Vagina (tissue), 2 donors: ENCODE measurements at places on chromosomes 7 and 10.
A peak's percentile ranks its signal among the peaks of the same experiment; 100 is the strongest.

DNA sequence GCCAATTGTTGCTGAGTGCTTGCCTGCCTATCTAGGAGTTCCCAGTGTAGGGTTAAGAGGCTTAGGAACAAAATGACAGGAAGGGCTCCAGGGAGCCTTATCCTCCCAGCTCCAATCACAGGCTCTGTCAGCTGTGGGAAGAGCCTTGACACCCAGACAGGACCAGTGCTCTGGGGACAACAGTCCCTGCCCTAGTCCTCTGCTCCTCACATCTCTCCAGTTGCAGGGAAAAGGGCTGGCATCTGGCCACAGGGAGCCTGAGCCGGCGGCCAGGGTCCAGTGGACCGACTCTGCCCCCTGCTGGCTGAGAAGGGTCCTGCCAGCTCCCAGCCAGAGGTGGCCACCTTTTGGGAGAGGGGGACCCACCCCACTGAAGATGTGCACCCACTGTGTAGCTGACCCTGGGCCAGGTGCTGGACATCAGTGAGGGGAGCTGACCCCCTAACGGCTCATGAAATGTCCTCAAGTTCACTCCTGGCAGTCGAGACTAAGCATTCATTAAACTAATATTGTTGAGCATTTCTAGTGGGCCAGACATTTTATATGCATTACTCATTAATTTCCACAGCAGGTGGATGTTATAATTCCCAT, 17.6 kb downstream of the DNAJB12 start:
- peaks cover 61% of the 10 kb centered on the region for H3K4me1 ChIP-seq
- peak overlapping the region; percentile 75 for H3K27ac ChIP-seq
- H3K4me3 ChIP-seq: no peak overlapping the region
- no peaks in the 10 kb centered on the region for H3K27me3 ChIP-seq
- no peak for DNase-seq

GRCh38 chr7:44284216-44284615, 41.2 kb downstream of the CAMK2B start:
- no peak overlapping the region for H3K4me3 ChIP-seq
- DNase-seq: no peak
- no peaks in the 10 kb centered on the region for H3K27me3 ChIP-seq
- no peaks in the 10 kb centered on the region for H3K36me3 ChIP-seq
- H3K4me1 ChIP-seq: no peaks in the 10 kb centered on the region
- H3K27ac ChIP-seq: no peak overlapping the region

GRCh38 chr7:130543487-130544010, 51.7 kb downstream of the MEST start:
- DNase-seq: no peak
- peaks cover 4% of the 10 kb centered on the region for H3K36me3 ChIP-seq
- no peaks in the 10 kb centered on the region for H3K4me1 ChIP-seq
- no peak overlapping the region for H3K4me3 ChIP-seq
- H3K27me3 ChIP-seq: no peaks in the 10 kb centered on the region
- H3K27ac ChIP-seq: no peak overlapping the region

GRCh38 chr10:80462299-80462980, 8.3 kb downstream of the TSPAN14 start:
- no peaks in the 10 kb centered on the region for H3K27me3 ChIP-seq
- peak overlapping the region; percentile 89 for H3K27ac ChIP-seq
- H3K4me3 ChIP-seq: no peak overlapping the region
- DNase-seq: no peak

DNA sequence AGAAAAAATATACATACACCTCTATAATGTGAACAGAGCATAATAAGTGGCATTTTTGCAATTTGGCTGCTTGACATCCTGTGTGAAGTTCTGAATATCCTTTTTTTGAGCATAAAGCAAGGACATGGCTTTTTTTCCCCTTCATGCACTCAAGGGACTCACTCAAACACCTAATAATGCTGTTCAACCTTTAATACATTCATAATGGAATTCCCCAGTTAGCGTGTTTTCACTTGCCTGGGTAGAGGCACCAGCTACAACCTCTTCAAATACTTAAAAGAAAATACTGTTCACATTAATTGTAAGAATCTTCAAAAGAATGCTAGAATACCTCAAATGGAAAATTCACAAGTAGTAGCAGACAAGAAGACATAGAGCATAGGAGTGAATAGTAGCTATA, 316.8 kb downstream of the PCDH15 start:
- H3K27me3 ChIP-seq: no peaks in the 10 kb centered on the region
- no peaks in the 10 kb centered on the region for H3K36me3 ChIP-seq
- no peak overlapping the region for H3K4me3 ChIP-seq
- no peak overlapping the region for H3K27ac ChIP-seq
- DNase-seq: no peak

DNA sequence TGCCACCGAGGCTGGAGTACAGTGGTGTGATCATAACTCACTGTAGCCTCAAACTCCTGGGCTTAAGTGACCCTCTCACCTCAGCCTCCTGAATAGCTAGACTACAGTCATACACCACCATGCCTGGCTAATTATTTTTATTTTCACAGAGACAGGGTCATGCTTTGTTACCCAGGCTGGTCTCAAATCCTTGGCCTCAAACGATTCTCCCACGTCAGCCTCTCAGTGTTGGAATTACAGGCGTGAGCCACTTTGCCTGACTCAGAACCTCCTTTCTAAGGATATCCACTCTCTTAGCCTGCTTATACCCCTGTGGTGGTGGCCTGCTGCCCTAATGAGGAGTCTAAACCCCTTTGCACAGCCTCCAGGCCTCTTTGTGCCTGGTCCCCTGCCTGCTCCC, 4.2 kb upstream of the IGFBP1 start:
- no peak overlapping the region for H3K27ac ChIP-seq
- no peaks in the 10 kb centered on the region for H3K27me3 ChIP-seq
- DNase-seq: no peak

DNA sequence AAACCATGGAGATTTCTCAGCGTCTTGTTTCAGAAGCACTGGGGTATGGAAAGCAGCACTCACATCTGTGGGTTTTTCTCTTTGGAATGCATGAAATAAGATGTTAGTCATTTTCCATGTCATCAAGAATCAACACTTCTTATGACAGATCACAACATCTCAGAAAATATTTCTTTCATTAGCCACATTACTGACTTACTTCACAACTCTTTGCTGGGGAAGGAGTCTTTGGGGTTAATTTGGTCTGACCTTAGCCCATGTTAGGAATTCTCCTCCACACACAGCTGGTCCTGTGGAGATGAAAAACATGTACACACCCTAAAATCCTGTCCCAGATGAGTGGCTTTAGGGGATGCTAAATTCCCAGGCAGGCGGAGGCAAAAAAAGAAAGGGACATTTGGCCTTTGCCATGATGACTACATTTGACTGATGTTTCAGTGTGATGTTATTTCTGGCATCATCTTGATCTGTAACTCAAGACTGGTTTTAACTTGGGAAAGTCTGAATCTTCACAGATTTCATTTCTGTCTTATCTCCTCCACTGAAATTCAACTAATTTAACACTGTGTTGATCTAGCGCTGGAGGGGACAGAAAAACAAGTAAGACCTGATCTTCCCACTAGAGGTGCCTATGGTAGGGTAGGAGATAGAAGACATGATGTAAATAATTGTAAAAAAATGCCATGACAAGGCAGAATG, 363.2 kb downstream of the PRPF18 start:
- no peaks in the 10 kb centered on the region for H3K27me3 ChIP-seq

DNA sequence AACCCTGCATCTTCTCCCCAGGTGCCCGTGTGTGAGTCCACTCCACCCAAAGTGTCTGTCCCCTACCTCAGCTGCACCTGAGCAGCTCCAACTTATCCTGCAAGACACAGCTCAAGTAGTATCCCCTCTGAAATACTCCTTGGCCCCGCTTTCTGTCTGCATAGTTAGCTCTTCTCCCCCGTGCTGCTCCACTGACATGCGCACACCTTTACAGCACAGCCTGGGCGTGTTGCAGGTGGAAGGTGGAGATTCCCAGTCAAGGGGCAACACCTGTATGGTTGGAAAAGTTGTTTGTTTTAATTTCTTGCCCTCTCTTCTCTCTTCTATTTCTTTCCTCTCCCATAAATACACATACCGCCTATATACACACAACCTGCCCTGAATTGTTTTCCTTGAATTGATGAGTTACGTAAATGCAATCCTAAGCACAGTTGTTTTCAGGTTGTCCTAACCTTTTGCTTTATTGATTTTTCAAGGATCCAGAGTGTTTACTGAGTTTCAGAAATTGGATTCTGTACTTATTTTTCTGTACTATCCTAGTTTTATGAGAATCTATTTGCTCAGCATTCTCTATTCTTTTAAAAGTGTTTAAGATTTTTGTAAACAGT, 14.9 kb downstream of the MET start:
- H3K27ac ChIP-seq: no peak overlapping the region
- H3K4me1 ChIP-seq: peaks cover 5% of the 10 kb centered on the region
- no peaks in the 10 kb centered on the region for H3K27me3 ChIP-seq
- H3K36me3 ChIP-seq: no peaks in the 10 kb centered on the region

GRCh38 chr7:155323001-155323638, 25.4 kb downstream of the INSIG1 start:
- DNase-seq: no peak
- no peak overlapping the region for H3K27ac ChIP-seq
- H3K4me1 ChIP-seq: no peaks in the 10 kb centered on the region
- H3K4me3 ChIP-seq: no peak overlapping the region

- H3K36me3 ChIP-seq: no peaks in the 10 kb centered on the region
- no peak overlapping the region for H3K4me3 ChIP-seq
- H3K27me3 ChIP-seq: no peaks in the 10 kb centered on the region
- peaks cover 35% of the 10 kb centered on the region for H3K4me1 ChIP-seq
- DNase-seq: no peak
Measured at GRCh38 chr10:5668429-5668828, 2.0 kb upstream of the ASB13 start.

- H3K36me3 ChIP-seq: no peaks in the 10 kb centered on the region
- no peak overlapping the region for H3K4me3 ChIP-seq
- no peak overlapping the region for H3K27ac ChIP-seq
- no peak for DNase-seq
- H3K27me3 ChIP-seq: no peaks in the 10 kb centered on the region
Measured at GRCh38 chr7:47832105-47832715, 116.1 kb downstream of the PKD1L1 start.

DNA sequence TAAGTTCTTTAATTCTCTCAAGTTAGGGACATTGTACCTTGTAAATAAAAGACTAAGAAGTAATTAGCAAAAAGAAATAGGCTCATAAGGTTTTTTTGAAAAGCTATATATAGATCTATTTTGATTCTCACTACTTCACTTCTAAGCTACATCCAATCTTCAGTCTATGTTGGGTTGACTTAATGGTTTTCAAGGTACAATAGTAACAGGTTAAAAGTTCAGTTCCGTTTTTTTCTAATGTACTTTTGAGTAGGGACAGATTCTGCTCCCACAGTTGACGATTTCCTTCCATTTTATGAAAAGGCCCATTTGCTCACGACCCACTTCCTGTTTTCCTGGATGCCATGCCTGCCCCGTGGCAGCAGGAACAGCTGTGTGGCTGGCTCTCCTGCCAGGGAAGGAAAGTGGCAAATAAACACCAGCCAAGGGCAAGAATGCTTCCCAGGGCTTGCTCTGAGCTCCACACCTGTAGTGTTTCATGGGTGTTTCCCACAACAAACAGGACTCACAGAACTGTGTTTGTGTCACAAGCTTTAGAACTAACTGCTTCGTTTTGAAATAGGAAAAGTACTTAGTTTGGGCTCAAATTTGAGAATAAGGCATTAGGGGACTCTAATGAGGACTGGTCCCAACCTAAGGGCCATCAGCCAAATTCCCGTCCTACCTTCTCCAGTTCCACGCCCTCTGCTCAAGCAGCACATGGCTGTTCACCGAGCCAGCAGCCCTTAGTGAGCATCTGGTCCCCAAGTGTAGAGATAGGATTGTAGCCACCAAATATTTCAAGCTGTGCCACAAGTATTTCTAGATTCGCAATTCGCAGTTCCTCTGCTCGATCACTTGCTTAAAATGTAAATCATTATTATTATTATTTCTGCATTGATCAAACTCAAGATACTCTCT, 240.7 kb downstream of the COBL start:
- H3K36me3 ChIP-seq: no peaks in the 10 kb centered on the region
- peaks cover 8% of the 10 kb centered on the region for H3K4me1 ChIP-seq
- DNase-seq: no peak
- no peak overlapping the region for H3K27ac ChIP-seq
- no peaks in the 10 kb centered on the region for H3K27me3 ChIP-seq
- H3K4me3 ChIP-seq: no peak overlapping the region

- H3K4me1 ChIP-seq: no peaks in the 10 kb centered on the region
- H3K4me3 ChIP-seq: no peak overlapping the region
- H3K27me3 ChIP-seq: no peaks in the 10 kb centered on the region
- no peak overlapping the region for H3K27ac ChIP-seq
Measured at GRCh38 chr10:109173937-109174336, 749.4 kb downstream of the XPNPEP1 start.

DNA sequence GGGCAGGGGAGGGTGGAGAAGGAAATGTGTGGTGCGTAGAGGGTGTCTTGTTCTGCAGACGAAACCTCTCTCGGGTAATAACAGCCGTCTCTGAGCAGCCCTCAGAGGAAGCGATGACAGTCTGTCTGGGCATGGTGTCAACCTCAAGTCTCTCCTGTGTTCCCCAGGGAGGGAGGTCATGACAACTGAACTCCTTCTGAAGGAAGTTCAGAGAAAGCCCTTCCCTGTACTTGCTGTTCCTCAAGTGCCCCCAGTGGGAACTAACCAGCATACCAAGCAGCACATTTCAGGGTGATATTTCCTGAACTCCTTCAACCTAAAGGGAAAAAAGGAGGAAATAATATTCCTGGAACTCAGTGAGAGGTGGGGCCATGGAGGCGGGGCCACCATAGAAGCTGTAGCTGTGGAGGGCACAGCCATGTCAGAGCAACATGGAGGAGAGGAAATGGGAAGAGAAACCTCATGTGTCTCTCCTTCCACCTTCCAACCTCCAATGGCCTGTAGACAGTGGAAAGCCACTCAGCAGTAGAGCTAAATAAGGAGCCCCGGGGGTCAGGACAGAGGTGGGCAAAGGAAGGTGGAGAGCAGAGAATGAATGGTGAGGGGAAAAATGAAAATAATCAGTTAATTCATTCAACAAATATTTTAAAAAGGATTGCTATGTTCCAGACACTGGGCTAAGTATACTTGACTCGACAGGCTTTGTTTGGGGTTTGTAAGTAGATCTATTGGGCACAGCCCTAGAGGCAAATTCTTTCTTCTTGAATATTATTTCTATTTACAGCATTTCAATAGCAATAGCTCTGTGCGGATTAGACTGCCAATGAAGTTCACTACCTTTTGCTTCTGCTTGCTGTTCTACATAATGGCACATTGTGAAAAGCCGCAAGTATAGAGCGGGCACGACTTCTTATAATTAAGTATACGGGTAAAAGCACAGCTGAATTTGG, 61.0 kb upstream of the AOAH start:
- H3K36me3 ChIP-seq: no peaks in the 10 kb centered on the region
- H3K4me3 ChIP-seq: no peak overlapping the region
- DNase-seq: no peak
- H3K27me3 ChIP-seq: no peaks in the 10 kb centered on the region
- H3K27ac ChIP-seq: peak overlapping the region; percentile 48

- no peak for DNase-seq
- no peak overlapping the region for H3K4me3 ChIP-seq
- H3K36me3 ChIP-seq: no peaks in the 10 kb centered on the region
- no peak overlapping the region for H3K27ac ChIP-seq
Measured at GRCh38 chr10:34715511-34716187, 99.4 kb downstream of the PARD3 start.

- no peaks in the 10 kb centered on the region for H3K36me3 ChIP-seq
- no peak for DNase-seq
- no peak overlapping the region for H3K27ac ChIP-seq
Measured at GRCh38 chr7:113199136-113199535, 80.8 kb upstream of the SMIM30 start.

GRCh38 chr7:100208911-100209408, 10.8 kb upstream of the PVRIG start:
- no peak for DNase-seq
- H3K27ac ChIP-seq: no peak overlapping the region
- no peak overlapping the region for H3K4me3 ChIP-seq
- H3K27me3 ChIP-seq: no peaks in the 10 kb centered on the region

- DNase-seq: no peak
- no peak overlapping the region for H3K27ac ChIP-seq
- no peaks in the 10 kb centered on the region for H3K4me1 ChIP-seq
- H3K27me3 ChIP-seq: no peaks in the 10 kb centered on the region
Measured at GRCh38 chr7:141712603-141713255, 4.6 kb downstream of the WEE2 start.
